Inflammatory macrophage (primary cell): ENCODE measurements at places on chromosomes 11 and 22.

GRCh38 chr11:66979336-66979980, 4.4 kb downstream of the C11orf86 start:
- no peak for DNase-seq

DNA sequence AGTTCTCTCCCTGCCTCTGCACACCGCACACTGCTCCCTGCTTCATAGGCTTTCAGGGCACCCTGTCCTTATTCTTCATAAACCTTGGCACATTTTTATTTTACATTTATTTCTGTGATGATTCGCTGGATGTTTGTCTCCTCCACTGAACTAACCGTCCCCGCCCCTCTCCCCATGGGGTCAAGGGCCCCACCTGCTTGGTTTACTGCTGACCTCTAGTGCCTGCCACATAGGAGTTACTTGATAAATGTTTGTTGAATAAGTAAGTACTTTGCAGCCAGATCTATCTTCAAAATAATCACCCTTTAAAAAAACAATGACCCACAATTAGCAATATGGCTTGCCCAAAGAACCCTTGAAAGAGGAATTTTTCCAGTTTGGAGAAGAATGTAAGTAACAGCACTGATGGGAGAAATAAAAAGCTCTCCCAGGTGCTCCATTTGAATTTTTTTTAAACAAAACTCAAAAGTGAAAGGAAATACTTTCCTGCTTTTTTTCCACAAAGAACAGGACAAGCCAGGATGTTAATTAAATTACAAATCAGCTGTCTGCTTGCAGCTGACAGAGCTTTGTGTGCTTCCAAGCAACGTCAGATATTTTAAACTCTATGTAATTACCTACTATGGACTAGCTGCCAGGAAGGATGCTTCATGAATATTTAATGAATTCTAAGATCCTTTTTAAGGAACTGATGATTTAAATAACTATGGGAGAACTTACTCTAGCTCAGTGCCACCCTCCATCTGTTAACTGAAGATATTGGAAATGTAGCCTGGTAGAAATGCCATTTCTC, 1083.6 kb downstream of the DLG2 start:
- DNase-seq: no peak

DNA sequence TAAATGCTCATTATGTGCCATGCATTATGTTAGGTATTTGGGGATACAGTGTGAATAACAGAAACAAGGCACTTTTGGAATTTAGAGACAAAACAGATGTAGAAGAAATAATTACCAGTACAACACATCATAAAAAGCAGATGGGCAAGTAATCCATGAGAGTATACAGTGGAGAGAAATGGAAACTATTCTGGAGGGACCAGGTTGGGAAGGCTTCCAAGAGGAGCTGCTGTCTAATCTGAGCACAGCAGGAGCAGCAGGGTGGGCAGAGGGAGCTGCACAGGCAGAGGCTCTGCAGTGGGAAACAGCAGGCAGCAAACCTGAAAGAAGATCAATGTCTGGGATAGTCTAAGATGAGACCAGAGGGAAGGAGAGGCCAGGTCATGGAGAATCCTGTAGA, 268.7 kb upstream of the CCDC90B start:
- no peak for DNase-seq

DNA sequence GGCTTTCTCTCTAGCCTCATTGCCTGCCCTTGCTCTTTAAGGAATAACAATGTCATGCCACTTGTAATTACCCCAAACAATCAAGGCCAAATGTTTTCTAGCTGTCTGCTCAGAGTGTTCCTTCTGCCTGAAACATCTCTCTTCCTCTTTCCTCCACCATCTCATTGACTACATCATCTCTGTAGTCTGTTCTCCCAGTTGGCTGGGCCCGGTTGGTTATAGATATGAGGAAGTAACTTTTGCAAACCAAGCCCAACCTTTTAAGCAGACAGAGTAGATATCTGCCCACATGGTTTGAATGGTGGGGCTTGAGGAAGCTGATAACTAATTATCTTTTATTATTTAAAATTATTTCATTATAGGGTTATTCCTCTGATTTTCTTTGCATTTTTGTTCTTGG, 104.5 kb downstream of the NTM start:
- DNase-seq: no peak

GRCh38 chr11:57647372-57647771, 2.3 kb downstream of the YPEL4 start:
- DNase-seq: no peak

DNA sequence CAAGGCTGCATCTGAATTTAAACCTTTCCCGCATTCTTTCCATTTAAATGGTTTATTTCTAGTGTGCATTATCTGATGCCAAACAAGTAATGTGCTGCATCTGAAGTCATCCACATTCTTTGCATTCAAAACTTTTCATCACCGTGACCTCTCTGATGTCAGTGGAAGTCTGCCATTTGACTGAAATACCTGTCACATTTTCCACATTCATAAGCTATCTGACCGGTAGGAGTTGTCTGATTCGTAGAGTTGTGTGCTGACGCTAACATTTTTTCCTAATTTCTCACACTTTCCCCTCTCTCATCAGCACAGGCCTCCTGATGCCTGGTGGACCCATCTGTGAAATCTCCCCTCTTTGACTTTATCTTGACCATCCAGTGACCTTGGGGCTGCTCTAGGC, 79.9 kb upstream of the BARX2 start:
- no peak for DNase-seq
